ENCODE measurements at places on chromosomes 6 and 20. TPM values are rescaled to one million over a fixed set of nuclear protein-coding genes. Genes with fewer than 3 reads are reported as not detected.

Gene HLA-DRB1
- total RNA-seq = 123 TPM

Gene AKAP12
- 0.07 TPM for total RNA-seq

- DNase-seq = no peak
These were observed 34.6 kb downstream of the TOX2 start for GRCh38 chr20:43949248-43949647.

- no peak for DNase-seq
These were observed 39.6 kb upstream of the SHLD1 start for GRCh38 chr20:5710551-5710950.

- no peak for DNase-seq
These were observed 4.0 kb downstream of the SIM1 start for GRCh38 chr6:100460650-100461204.

Gene KCNQ5
- 9.7 TPM for total RNA-seq

DNA sequence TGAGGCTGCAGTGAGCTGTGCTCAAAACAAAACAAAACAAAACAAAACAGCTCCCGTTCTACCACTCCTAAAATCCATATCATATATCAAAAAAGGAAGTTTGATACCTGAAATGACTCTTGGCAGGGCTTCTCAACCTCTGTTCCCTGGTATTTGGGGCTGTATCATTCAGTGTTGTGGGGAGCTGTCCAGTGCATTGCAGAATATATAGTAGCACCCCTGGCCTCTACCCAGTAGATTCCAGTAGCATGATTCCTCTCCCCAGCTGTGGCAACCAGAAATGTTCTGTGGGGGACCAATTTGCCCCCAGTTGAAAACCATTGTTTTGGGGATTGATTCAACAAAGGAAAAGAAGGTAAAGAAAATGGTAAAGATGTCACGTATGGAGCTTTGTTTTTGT lies 238.9 kb downstream of the PRL start:
- DNase-seq = no peak

DNA sequence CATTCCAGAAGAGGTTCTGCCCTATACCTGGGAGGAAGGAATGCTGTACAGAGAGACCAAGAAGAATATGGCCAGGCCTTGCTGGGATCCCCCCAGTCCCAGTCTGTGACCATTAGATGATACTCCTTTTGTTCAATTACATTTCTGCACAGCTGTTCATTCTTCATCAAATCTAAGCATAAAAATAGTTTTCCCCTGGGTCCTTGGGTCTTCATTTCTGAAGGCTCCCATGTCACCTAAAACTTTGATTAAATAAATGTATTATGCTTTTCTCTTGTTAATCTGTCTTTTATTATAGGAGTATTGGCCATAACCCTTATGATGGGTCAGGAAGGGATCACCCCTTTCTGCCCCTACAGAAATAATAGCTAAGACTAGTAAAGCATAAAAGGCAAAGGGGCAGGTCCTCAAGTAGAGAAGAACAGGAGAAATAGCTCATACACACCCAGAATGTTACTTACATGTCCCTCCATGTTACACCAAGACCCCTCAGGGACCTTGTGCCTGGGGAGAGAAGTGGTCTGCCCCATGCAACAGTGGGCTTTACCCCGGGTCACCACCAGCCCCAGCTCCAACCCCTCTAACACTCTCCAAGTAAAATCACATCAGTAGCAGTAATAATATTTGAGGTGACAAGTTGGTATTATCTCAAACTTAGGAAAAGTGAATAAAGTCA lies 2.1 kb upstream of the LTA start:
- no peak for DNase-seq
